ENCODE measurements at places on chromosomes 16 and 17.
A peak's percentile ranks its signal among the peaks of the same experiment; 100 is the strongest.

DNA sequence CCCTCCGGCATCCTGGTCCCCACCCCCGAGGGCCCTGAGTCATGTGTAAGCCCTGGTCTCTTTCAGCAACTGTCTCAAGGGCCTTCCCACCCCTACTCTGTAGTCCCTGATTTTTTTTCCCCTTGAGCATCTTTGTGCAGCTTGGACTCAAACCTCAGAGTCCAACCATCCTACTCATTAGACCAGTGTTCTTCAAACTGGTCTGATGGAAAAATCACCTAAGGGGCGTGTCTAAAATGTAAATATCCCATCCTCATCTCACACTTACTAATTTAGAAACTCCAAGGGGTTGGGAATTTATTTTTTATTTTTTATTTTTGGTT, 624 bp downstream of the G6PC3 start:
- DNase-seq: no peak

GRCh38 chr16:14011001-14011400, 60.1 kb upstream of the MRTFB start:
- no peak for DNase-seq

GRCh38 chr17:37147301-37147812, 198.6 kb downstream of the AATF start:
- peak; percentile 25 for DNase-seq

DNA sequence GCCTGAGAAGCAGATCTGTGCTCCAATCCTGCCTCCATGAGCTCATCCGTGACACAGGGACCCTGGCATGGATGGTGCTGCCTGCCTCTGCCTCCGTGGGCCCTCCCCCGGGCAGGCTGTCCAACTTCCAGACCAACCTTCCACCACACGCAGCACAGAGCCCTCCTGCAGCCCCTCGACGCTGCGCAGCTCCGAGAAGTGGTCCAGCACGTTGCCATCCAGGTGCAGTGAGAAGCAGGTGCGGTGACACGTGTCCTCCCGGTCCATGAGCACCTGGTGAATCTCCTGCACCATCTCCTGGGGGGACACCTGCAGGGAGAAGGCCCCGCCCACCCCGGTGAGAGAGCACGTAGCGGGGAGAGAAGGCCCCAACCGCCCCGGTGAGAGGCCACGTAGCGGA, 8.4 kb downstream of the CLUH start:
- DNase-seq: no peak

GRCh38 chr16:49121636-49122035, 160.0 kb downstream of the CBLN1 start:
- DNase-seq: no peak

DNA sequence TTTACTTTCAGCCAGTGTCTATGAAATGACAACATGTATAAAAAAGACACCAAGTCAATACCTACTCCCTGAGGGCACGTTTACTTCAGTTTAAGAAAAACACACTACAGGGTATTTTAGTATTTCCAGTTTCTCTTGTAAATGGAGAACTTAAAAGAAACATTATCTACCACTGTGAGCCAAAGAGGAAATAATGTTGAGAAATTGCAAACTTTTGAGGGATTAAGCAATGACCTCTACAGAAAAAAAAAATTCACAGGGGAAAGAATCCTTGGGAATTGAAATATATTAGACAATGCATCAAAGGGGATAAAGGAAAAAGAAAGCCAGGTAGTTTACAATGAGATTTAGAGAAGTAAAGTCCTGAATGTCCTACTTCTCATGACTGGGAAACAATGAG, 126.0 kb downstream of the KCNJ2 start:
- DNase-seq: no peak

Measured in natural killer cell (primary cell).